ENCODE measurements at places on chromosomes 2 and 18.

DNA sequence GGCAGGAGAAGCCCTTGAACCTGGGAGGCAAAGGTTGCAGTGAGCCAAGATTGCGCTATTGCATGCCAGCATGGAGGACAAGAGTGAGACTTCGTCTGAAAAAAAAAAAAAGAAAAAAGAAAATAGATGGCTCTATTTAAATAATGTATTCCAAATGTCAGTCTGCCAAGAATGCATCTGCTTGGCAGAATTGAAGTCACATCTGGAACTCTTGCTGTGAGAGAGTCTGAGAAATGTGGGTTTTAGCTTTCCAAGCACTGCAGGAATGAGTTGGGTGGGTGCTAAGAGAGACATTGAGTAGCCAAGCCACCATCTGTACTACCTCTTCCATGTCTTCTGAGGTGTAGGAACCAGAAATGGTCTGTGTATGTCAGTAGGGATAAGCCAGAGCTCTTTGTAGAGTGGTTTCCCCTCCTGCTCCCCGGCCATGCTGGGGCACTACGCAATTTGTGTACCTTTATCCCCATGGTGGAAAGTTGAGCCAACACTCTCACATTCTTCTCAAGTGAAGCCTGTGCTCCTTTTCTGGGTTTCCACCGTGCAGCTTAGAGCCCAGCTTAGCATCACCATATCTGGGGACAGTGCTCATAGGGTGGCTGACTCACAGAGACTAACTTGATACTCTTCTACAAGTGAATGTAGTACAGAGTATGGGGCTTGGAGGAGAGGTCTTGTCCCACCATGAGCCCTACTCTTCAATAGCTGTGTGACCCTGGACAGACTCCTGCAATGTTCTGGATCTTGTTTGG lies 25.3 kb downstream of the IL1F10 start:
- no peak for DNase-seq

DNA sequence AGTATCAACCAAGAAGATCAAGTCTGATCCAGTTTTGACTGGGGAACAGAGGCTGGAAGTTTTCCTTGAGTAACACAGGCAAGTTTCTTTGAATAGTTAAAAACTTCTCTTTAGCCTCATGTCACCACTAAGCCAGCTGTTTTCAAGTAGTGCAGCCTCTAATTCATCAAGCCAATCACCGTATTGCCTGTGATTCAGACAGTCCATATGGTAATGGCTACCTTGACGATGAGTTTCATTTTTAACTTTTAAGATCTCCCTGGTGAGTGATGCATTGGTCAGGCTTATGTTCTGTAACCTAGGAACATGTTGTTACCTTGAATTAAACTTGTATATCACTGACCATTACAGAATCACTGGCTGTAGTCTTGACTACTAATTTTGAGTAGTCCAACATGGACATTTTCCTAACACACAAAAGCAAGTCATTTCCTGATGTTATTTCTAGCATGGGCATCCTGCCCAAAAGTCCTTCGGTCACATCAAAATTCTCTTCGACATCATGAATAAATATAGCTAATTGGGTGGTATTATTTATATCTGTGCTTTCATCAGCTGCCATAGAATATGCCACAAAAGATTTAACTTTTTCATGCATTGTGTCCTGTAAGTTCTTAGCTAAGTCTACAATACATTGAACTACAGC lies 238.8 kb upstream of the GCFC2 start:
- DNase-seq, result no peak

DNA sequence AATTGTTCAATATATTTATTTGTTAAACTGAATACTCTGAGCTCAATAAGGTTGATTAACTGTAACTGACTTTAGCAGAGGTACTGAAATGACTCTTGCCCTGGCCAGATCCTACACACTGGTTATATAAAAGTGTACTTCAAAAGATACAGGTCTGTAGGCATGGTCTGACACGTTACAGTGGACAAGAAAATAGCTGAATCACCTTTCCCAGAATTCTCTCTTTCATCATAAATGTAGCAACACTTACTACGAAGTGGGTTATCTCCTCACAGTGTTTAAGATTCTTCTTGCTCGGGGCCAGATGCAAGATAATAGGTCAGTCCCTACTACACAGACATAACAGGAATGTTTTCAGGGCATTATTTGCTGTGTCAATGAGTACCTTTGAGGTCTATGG lies 107.0 kb upstream of the ZC3H15 start:
- DNase-seq, result no peak

DNA sequence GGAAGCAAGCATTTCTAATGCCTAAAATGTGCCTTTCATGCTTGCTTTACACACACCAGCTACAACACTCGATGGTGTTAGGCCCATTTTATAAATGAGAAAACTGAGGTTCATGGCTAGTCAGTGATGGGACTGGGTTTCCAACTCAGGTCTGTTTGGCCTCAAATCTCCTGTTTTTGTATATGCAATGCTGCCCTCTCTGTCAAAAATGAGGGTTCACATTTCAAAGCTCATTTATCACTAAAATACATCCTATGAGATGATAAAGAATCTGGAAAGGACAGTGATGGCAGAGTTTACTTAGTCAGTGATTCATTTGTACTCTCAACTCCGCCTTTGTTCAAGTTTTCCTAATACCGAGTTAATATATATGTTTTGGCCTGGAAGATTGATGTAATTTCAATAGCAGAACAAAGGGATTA lies 92.3 kb downstream of the KCTD1 start:
- no peak for DNase-seq

DNA sequence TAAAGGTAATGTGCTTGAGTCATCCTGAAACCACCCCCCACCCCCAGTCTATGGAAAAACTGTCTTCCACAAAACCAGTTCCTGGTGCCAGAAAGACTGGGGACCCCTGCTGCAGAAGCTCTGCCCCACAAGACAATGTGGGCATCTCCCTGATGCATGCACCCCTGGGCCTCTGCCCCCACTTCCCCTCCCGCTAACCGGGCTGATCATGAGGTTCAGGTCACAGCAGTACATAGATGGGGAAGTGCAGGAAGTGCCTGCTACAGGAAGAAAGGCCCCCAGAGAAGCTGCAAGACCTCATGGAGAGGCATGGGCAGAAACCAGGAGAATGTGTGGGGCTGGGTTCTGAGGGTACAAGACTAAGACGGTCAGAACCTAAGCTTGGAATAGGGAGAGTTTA lies 243.4 kb upstream of the ID2 start:
- DNase-seq, result no peak

- DNase-seq, result no peak
Measured at GRCh38 chr18:7349181-7349837, 118.4 kb downstream of the LRRC30 start.

DNA sequence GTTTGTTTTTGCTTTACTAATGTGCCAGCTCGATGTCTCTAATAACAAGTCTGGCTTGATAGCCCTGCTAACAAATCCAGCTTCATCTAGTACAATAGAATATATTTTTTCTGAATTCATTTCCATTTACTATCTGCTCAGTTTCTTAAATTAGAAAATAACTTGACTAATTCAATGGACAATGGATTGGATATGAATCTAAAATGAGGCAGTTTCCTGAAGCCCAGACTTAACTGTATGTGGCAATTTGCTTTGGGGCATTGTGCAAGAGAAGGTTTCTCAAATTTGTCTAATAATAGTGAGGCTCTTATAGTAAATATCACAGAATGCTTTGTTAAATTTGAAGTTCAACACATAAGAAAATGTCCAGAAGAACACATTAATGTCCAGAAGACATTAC lies 25.8 kb downstream of the CALCRL start:
- peak; percentile 73 for DNase-seq

DNA sequence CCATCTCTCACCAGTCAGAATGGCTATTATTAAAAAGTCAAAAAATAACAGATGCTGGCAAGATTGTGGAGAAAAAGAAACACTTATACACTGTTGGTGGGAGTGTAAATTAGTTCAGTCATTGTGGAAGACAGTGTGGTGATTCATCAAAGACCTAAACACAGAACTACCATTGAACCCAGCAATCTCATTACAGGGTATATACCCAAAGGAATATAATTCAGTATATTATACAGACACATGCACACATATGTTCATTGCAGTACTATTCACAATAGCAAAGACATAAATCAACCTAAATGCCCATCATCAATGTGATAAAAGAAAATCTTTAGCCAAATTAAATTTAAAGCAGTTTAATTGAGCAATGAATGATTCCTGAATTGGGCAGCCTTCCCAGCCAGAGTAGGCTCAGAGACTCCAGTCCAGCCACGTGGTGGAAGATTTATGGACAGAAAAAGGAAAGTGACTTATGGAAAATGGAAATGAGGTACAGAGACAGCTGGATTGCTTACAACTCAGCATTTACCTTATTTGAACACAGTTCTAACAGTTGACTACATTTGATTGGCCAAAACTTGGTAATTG lies 377.1 kb upstream of the SLC39A10 start:
- no peak for DNase-seq

GRCh38 chr18:58937887-58938267 lies 73.2 kb downstream of the ZNF532 start:
- no peak for DNase-seq

- DNase-seq, result no peak
Measured at GRCh38 chr2:28901202-28901601, 6.7 kb downstream of the WDR43 start.

DNA sequence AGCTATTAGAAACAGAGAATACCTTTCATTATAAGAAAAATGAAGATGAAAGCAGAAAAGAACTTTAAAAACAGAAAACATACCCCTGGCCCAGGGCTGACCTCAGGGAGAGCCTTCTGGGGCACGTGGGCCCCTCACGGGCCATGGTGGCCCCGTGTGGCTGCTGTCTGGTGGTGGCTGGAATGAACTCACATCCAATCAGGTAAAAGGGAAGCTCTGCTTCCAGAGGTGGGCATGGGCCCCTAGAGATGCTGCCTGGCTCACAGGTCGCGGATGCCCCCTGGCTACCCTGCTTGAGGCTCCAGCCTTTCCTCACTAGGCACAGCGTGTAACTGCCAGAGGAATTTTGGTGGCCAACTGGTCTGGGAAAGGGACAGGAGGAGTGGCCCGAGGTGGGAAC lies 16.6 kb downstream of the SNORC start:
- no peak for DNase-seq

- peak; percentile 64 for DNase-seq
Measured at GRCh38 chr2:11248-11941, 34.9 kb downstream of the FAM110C start.

- no peak for DNase-seq
Measured at GRCh38 chr2:105809097-105809473, 64.4 kb downstream of the NCK2 start.

DNA sequence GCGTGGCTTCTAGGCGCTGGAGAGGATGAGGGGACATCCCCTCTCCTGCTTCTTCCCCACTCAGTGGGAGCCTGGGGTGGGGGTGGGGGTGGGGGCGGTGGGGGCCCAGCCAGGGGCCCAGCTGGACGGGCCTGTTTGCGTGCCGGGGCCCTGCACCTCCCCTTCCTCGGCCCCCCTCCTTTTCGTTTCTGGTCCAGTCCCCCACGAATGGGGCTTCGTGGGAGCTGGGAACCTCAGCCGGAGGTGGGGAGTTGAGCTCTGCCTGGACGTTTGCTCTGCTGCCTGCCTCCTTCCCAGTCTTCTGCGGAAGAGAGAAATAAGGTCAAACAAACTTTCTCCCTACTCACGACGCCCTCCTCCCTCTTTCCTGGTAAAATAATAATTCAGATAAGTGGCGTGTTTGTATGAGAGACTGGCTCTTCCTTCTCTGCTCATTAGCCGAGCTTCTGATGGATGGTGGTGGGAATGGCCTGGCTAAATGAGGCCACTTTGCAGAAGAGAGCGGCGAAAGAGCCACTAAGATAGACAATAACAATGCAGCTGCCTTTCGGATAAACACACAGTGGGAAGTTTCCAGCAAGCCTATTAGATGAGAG lies 782 bp downstream of the MTA3 start:
- peak; percentile 29 for DNase-seq

DNA sequence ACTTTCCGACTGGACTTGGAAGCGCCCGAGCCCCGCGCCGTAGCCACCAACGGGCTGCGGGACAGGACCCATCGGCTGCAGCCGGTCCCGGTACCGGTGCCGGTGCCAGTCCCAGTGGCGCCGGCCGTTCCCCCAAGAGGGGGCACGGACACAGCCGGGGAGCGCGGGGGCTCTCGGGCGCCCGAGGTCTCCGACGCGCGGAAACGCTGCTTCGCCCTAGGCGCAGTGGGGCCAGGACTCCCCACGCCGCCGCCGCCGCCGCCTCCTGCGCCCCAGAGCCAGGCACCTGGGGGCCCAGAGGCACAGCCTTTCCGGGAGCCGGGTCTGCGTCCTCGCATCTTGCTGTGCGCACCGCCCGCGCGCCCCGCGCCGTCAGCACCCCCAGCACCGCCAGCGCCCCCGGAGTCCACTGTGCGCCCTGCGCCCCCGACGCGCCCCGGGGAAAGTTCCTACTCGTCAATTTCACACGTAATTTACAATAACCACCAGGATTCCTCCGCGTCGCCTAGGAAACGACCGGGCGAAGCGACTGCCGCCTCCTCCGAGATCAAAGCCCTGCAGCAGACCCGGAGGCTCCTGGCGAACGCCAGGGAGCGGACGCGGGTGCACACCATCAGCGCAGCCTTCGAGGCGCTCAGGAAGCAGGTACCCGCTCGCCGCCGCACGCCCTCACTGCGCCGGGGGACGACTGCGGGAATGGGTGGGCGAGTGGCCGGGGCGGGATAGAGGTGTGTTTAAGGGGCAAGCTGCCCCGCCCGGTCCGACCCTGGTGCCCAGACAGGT lies 713 bp downstream of the ATOH8 start:
- peak; percentile 66 for DNase-seq

DNA sequence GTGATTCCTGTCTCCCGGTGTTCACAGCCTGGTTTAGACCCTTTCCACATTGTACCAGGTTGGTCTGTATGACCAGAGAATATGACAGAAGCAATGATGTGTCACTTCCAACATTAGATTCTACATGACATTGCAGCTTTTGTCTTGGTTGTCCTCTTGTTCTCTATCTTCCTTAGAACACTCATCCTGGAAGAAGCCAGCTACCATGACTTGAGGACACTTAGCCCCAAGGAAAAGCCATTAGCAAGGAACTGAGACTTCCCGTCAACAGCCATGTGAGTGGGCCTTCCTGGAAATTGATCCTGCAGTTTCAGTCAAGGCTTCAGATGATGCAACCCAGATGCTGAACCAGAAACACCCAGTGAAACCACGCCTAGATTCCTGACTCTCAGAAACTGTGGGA lies 143.3 kb downstream of the MREG start:
- no peak for DNase-seq

All from dermis blood vessel endothelial cell (primary cell).